ENCODE measurements at places on chromosomes 12 and 14.

- DNase-seq = no peak
These were observed 42.2 kb upstream of the FOS start for GRCh38 chr14:75236467-75236866.

- DNase-seq = no peak
These were observed 215.0 kb downstream of the BMP4 start for GRCh38 chr14:53741479-53742232.

GRCh38 chr12:105729926-105730325 is 399.4 kb downstream of the C12orf75 start:
- DNase-seq = no peak

- DNase-seq = no peak
These were observed 17.1 kb upstream of the HIGD1C start for GRCh38 chr12:50934981-50935807.

DNA sequence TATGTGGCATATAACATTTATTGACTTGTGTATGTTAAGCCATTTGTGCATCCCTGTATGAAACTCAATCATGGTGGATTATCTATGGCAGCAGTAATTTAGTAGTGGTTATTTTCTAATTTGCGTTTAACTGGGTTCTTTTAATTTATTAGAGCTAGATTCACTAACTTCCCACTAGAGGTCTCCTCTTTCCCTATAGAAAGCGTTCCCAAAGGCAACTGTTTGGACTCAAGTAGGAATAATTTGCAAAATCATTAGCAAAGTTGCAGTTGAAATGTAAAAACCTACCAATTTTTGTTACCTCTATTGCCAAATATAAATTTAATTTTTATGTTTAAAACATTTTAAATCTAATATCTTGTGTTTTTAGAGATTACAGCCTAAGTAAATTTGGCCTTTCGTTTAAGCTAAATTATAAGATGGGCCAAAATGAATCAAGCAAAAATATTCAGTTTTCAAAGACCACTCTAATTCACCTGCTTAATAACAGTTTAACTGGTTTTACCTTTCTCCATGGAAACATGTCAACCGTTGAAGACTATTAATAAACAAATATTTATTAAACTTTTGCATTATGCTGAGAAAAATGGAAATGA is 6.0 kb downstream of the DMAC2L start:
- no peak for DNase-seq
